ENCODE measurements at places on chromosomes 6 and 20.
A peak's percentile ranks its signal among the peaks of the same experiment; 100 is the strongest.

GRCh38 chr6:10968776-10969175, 75.3 kb downstream of the ELOVL2 start:
- no peak for DNase-seq

DNA sequence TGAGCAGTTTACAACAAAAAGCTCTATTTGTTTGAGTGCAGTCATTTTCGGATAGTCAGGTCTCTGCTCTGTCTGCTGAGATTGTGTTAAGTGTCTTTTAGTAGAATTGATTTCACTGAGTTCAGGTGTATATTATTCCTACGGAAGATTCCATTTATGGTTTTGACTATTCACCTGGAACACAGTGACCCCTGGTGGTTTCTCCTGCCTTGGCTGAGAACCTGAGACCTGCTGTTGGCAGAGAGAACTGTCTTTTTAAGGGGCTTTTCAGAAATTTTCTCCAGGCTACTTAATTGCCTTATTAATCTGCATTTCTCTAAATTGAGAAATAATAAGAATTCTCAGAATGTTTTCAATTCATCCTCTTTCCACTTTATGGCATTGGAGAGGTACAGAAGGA, 508.0 kb downstream of the TBC1D32 start:
- DNase-seq = peak; percentile 30

DNA sequence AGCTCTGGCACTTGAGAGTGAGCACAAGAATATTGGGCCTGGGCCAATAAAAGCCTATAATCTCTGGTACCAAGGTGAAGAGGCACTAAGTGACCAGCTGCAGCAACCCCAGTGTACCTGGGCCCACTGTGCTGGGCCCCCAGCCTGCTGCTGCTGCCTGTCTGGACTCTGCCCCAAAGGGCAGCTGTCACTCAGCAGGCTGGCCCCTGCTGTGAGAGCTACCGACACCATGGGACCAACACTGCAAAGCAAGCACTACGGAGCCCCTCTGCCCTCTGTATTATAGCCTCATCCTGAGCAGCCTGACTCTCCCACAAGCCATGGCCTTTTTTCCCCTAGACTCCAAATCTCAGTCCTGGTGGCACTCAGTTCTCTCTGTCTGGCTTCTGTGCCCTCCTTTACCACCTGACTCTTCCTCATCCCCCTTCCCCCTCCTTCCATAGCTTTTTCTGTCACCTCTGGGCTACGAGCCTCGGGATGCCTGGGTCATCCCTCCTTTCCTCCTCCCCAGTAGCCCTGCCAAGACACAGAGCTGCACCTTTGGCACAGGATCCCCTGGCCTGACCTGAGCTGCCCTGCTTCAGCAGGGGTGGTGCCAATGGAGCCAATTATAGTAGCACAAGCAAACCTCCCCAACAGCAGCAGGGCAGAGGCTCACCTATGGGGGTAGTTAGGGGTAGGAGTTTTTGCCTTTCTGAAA, 14.2 kb downstream of the RRP36 start:
- DNase-seq = no peak

DNA sequence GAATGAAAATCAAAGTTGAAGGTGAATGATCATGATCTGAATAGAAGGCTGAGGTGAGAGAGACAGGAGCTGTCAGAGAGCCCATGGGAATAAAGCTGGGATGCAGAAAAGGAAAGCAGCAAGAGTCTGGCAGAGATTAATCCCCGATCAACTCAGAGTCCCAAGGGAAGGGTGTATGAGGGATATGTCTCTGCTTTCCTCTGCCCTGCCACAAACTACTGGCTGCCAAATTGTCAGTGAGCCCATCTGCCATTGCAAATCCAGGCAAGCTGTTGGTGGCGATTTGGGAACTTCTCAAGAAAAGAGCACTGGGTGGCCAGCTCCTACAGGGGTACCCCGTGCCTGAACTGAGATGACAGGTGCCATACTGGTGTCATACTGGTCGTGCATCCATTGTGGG, 705.5 kb upstream of the MAN1A1 start:
- no peak for DNase-seq

- DNase-seq = peak; percentile 76
Measured at GRCh38 chr20:38222231-38222922, 38.2 kb downstream of the KIAA1755 start.

- DNase-seq = peak; percentile 49
Measured at GRCh38 chr20:30811885-30812671, 445.4 kb upstream of the DEFB115 start.

GRCh38 chr20:62501801-62502495, 26.2 kb upstream of the GATA5 start:
- DNase-seq = peak; percentile 72

DNA sequence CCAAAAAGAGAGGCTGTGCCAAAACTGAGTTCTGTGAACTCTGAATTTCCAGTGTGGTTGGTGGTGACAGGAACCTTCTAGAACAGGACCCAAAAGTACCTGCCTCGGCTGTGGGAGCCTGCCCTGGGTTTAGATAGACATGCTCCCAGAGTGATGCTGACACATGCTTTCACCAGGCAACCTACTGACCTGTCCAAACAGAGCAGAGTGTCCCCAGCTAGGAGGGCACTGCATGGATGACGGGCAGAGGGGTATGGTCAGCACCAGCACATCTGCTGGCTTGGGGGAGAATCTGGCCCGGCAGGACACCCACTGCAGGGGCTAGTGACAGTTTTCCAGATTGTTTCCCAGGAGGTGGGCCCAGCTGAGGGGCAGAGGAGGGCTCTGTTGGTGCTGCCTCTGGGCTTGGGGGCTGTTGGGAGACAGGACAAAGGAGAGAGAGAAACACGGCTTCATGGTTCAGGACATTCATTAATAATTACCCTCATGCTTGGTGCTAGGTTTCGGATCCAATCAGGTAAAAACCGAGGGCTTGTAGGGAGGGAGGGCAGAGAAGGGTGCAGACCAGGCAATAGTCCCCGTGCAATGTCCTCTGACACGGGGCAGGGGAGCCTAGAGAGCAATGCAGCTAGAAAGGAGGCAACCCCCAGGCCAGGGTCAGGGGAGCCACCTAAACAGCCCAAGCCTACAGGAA, 15.0 kb downstream of the KCNK5 start:
- DNase-seq = no peak

- no peak for DNase-seq
Measured at GRCh38 chr6:87645080-87645479, 55.1 kb downstream of the ORC3 start.

DNA sequence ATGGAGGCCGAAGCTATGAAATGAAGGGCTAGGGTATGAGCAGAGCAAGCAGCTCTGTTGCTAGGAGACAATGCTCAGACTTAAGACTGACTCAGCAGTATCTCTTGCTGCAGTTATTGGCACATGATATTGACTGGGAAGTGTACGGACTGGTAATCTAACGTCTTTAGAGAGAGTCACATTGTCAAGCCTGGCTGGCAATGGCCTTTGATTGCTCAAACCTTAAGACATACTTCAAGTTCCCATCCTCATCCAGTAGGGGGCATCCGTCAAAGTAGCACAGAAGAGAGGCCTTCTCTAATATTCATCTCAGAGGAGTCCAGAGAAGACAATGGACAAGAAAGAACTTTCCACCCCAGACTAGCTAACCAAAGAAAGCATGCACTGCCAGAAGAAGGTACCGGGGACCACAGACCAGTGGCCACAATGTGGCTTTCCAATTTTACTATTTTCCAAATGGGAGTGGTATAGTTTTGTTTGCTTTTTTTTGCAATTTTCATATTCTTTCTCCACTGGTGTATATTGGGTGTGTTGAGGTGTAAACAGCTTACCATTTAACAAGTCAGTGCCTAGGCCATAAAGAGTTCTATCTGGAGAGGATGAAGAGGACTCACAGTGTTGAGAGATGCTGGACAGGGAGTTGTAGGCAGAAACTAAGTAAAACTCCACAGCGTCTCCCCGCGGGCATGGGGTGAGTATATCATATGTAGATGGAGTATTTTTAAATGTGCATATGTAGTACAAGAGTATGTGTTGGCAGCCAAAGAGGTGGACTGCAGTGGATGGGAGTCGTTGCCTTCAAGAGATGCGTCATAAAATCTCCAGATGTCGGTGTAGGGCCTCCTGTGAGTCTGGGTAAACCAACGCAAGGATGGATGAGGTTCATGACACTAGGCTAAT, 36.7 kb downstream of the LRFN2 start:
- DNase-seq = peak; percentile 64

- DNase-seq = no peak
Measured at GRCh38 chr6:3196770-3197169, 30.7 kb downstream of the TUBB2B start.

DNA sequence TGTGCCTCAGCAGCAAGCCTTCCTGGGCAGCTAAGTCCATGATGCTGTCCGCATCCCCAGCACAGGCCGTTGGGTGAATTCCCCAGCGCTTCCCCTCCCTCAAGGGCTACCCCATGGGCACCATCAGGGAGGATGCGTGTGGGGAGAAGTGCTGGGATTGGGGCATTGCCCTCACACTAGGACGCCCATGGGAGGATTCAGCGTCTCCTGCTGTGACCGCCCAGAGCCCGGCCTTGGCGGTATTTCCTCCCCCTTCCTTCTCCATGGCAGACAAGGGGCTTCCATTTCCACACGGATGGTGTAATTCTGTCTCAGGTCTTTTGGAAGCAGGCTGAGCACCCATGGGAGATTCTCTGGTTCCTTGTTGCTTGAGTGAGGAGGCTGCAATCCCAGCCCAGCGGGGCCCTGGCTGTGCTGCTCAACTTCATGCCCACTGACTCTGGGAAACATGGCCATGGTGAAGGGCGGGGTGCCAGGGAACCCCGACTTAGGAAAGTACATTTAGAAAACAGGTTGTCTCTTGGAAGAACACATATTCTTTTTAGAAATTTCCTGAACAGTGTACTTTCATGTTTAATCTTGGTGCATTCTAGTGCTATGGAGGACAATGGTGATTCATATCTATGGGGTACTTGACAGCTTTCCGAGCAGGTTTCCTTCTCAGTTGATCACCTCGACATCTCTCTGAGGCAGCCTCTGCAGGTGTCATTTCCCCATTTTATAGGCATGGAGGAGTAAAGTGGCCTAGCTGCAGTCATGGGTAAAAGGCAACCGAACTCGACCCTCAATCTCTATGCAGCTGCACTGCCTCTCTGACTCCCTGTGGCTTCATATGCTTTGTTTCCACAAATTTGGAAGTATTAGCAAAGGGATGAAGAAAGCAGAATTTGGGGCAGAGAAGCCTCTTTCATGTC, 178.2 kb upstream of the CST7 start:
- no peak for DNase-seq

GRCh38 chr6:82705579-82705978, 342.0 kb downstream of the TPBG start:
- DNase-seq = no peak

- no peak for DNase-seq
Measured at GRCh38 chr6:25280344-25281074, 1.3 kb downstream of the CARMIL1 start.

DNA sequence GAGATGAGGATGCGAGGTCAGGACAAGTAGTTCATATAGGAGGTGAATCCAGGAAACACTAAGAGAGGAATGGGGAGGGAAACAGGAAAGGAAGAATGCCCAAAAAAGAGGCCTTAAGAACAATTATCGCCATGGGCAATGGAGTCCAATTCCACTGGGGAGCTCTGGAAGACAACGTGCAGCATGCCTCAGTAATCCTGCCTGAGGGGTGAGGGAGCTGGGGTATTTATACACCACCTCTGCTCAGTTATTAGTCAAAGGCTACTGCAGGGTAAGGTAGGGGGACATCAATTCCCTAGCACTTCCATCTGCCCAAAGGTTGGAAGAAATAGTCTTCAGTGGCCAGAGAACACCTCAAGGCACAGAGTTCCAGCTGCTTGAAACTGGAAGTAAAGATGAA, 96.4 kb downstream of the ZNF217 start:
- DNase-seq = no peak

GRCh38 chr6:17820055-17820454, 113.3 kb upstream of the NUP153 start:
- DNase-seq = peak; percentile 15

GRCh38 chr20:50371878-50372769, 138.1 kb upstream of the PTPN1 start:
- no peak for DNase-seq

- no peak for DNase-seq
Measured at GRCh38 chr20:47751449-47751848, 33.8 kb downstream of the SULF2 start.

- DNase-seq = no peak
Measured at GRCh38 chr20:9109566-9109965, 40.7 kb downstream of the PLCB4 start.

DNA sequence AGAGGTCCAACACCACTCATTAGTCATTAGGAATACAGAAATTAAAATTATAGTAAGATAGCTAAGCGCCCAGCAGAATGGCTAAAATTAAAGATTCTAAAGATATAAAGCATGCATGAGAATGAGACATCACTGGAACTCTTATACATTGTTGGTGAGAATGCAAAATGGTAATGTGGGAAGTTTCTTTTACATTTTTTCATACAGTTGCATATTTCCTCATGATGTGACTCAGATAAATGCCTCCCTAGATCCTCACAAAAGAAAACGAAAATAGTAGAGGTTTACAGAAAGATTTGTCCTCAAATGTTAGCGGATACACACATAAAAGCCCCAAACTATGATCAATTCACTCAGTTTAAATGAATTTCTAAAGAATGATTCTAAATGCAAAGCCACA, 633.7 kb upstream of the GJE1 start:
- DNase-seq = no peak

DNA sequence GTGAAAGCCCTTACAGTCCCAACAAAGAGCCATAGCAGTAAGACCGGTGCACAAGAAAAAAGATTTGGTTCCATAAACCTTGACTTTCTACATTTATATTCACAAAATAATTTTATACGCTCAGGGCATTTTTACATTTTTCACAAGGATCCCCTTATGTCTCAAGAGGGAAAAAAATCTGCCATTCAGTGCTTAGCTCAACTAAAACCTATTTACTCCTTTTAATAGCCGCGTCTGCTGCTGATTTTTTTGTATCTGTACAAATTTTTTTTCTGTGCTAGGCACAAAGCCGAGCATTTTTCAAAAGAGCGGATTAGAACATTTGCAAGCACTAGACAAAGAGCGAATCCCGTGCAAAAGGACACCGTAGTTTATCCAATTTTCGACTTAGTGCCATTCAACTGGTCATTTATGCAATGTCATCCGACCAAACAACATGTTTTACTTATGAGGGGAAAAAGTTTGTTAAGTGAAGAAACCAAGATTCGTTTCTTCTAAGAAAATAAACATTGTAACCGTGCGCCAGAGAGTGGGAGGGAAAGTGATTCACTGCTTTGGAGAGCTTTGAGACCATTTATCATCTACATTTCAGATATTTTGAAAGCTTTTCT, 3.7 kb downstream of the TFAP2D start:
- no peak for DNase-seq

DNA sequence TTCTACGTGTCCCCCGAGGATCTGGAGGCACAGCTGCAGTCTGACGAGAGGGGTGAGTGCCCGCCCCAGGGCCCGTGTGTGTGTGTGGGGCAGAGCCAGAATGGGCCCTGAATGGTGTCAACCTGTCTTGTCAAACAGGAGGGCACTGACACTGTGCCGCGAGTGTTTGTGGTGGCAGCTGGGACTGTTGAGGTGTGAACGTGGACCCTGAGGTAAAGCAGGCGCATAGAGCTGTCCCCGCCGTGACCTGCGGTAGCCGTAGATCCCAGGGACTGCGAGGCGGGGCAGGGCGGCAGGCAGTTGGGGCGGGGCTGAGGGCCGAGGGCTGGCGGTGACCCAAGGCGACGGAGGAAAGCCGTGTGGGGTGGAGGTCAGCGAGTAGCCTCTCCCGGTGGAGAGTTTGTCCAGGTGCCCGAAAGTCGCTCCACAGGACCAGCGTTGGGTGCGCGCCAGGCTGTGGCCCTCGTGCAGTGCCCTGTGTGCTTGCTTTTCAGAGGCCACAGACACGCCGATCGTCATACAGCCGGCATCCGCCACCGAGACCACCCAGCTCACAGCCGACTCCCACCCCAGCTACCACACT, 25.2 kb downstream of the UCKL1 start:
- no peak for DNase-seq

All from NB4 (cell line).